Mammary epithelial cell (primary cell): ENCODE measurements at places on chromosomes 11 and 22. TPM values are rescaled to one million over a fixed set of nuclear protein-coding genes. Genes with fewer than 3 reads are reported as not detected.

DNA sequence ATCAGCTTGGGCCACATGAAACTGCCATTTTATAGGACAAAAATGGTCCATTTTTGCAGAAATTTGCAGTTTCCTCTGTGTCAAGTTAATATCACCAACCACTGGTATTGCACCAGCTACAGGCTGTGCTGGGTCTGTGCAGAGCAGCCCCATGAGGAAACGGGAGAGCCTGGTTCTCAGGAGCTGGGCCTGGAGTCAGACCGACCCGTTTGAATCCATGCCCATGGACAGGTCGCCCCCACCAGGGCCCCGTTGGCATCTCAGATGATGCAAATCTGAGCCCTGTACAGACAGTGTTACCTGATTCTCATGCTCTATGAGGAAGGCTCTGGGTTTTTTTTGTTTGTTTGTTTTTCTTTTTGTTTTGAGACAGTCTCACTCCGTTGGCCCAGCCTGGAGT lies 9.8 kb upstream of the SEC14L6 start:
- no peak for DNase-seq

GRCh38 chr22:36997746-36998145 lies 21.5 kb downstream of the TST start:
- DNase-seq, result no peak

GRCh38 chr11:57386178-57386940 lies 4.1 kb downstream of the PRG2 start:
- DNase-seq, result no peak

GRCh38 chr11:99098751-99099150 lies 78.0 kb downstream of the CNTN5 start:
- DNase-seq, result no peak

DNA sequence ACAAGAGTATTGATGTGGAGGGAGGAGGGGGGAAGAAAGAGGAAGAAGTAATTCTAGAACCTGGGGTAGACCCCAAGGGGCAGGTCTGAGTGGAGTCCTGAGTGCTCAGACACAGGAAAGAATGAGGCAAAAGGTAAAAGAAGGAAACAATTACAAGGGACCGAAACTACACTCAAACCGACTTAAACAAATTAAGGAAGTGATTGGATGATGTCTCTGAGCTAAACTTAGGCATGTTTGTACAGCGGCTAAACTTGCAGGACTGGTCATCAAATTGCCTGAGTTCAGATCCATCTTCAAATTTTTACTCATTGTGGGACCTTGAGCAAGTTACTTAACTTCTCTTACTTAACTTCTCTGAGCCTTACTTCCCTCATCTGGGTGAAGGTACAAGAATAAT lies 86.3 kb upstream of the LRRC55 start:
- no peak for DNase-seq

FGF19 gene
- polyA plus RNA-seq, result 0.02 TPM
